ENCODE measurements at places on chromosomes 7 and 10.
A peak's percentile ranks its signal among the peaks of the same experiment; 100 is the strongest.

DNA sequence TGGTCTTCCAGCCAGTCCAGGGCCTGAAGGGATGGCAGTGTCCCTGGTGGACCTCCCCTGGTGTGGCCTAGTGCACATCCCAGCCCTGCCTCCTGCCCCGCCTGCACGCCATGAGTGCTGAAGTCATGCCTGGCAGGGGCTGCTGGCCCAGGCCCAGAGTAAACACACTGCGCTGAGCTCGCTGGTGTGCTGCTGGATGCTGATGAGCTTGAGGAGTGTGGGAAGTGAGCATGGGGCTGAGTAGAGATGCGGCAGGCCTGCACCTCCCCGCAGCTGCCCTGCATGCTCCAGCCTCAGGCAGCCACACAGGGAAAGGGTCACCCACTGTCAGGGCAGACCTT is 43.2 kb downstream of the HTRA1 start:
- DNase-seq: no peak

- DNase-seq: no peak
Measured at GRCh38 chr7:155975490-155975889, 163.2 kb upstream of the SHH start.

DNA sequence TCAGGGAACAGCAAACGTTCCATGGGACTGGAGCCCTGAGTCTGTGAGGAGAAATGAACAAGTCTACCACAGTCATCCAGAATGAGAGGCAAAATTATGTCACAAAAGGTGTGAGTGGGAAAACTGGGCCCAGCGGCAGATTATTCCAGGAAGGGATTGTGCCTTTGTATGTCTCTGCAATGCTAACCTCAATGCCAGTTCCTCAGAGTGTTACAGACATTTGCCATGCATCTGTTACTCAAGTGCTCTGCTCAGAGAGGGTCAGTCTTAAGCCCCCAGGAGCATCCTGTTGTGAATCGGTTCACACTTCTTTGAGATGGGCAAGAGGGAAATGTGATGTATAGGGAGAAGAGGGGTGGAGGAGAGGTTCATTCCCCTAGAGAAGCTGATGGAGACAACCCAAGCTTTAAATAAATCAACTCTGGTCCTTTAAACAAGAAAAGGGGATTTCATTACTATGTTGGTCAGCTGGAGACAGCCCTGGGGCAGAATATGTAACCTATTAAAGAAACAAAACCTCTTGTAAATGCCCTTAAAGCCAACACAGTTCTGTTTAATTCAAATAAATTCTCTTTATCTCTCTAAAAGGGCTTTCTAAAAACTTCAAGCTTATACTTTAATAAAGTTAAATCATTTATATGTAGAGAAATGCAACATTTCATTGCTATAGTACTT is 85.9 kb upstream of the GRB10 start:
- no peak for DNase-seq

- DNase-seq: no peak
Measured at GRCh38 chr7:43141091-43141490, 28.6 kb downstream of the HECW1 start.

- DNase-seq: no peak
Measured at GRCh38 chr10:106436123-106436715, 728.3 kb downstream of the SORCS1 start.

- no peak for DNase-seq
Measured at GRCh38 chr10:77906951-77907421, 19.6 kb downstream of the DLG5 start.

GRCh38 chr7:13988731-13989125 is 738 bp downstream of the ETV1 start:
- DNase-seq: no peak

DNA sequence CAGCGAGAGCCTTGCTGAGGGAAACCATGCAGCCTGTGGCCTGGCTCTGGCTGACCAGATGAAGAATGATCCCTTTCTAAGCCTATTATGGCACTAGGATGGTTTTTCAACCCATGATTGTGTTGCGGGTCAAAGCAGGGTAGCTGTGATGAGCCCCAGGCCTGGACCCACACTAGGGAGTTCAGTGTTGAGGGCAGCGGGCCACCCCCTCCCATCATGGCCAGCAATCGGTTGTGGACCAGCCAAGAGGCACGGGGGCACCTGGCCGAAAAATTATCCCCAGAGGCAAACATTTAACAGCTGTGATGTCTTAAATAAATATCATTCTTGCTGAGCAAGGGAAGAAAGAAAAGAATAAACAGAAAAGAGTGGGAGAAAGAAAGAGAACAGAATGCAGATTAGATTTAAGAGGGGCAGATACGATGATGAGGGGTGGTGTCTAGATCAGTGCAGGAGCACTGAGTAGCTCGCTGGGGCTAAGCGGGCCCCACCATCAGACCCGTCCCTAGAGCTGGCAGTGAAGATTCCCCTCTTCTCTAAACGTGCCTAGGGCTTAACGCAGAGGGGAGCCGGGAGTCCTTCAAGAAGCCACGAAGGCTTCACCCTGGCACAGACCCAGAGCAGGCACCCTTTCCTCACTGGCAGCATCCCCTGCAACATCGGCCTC is 82.7 kb downstream of the SLC37A3 start:
- no peak for DNase-seq

DNA sequence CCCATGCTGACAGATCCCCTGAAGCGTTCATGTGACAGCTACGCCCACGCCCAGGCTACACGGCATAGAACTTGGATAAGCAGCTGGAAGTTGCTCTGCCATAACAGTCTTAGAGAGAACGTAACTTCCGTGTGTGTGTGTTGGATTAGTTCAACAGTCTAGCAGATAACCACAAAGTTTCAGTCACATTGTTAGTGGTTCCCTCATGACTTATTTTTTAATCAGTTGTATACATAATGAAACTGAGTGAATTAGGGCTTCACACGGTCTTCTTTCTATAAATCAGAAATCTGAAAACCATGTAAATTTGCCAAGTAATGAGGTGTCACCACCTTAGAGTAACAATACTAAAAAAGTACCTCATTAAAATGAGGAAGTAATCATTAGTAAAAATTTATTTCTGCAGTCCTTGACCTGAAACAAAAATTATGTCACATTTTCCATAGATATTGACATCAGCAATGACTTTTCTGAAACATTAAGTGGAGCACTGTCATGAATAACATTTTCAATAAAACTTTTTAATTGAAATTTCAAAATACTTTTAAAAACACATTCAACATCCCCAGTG is 21.7 kb upstream of the MACC1 start:
- DNase-seq: no peak

GRCh38 chr10:58217612-58218011 is 50.1 kb downstream of the IPMK start:
- DNase-seq: no peak

GRCh38 chr7:73839743-73840714 is 2.3 kb downstream of the METTL27 start:
- DNase-seq: no peak

DNA sequence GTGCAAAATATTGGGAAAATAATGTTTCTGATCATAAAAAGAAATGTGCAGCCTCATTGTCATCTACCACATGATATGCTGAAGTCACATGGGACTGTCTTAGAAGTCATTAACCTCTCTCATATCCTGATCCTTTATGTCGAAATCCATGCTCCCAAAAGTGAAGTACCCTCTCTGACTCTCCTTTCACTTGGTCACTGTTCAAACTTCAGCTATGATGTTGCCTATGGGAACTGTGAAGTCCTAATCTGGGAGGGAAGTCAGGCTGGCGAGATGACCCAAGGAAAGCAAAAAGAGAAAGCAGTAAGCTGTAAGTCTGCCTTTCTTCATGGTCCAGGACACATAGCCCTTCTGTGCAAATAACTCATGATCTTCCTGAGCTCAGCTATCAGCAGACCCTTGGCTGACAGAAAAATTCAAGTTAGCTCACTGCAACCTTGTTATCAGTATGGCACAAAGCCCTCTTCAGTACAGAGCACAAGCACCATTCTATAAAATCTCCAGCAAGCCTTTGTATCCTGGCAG is 29.5 kb downstream of the WASL start:
- DNase-seq: no peak

DNA sequence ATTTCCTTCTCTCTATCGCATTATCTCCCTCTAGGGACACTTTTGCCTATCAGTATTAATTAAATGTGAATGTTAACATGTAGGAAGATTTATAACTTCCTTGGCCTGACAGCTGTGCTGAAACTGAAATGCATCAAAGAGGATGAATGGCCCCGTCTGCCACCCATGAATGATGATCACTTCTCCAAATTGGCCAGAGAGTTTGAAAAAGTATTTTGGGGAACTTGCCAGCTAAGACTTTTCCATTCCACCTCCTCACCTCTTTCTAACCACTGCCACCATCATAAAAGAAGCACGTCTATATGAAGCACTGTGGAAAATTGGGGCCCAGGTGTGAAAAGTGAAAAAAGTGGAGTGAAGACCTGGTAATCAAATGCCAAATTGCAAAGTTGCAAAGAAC is 25.4 kb upstream of the ST8SIA6 start:
- no peak for DNase-seq

- no peak for DNase-seq
Measured at GRCh38 chr7:33720870-33721269, 184.5 kb upstream of the BMPER start.

DNA sequence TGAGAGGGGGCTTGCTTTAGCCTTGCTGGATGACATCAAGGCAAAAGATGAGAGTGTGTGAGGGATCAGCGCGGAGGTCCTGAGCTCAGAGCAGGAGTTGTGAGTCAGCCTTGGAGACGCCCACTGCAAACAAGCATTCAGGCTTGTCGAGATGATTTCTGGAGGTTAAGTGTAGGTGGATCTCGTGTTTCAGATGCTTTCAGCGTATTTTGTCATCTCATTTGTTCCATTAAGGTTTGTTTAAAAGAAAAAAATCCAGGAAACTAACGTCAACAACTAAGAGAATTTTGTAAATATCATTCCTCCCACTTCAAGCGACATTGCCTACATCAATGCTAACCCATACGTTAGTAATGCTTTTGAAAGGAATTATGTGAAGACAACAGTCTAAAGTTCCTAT is 715.4 kb upstream of the NRP1 start:
- DNase-seq: no peak

- DNase-seq: no peak
Measured at GRCh38 chr10:124678557-124679240, 65.5 kb downstream of the FAM53B start.

GRCh38 chr7:70183278-70183677 is 585.0 kb downstream of the AUTS2 start:
- DNase-seq: no peak

DNA sequence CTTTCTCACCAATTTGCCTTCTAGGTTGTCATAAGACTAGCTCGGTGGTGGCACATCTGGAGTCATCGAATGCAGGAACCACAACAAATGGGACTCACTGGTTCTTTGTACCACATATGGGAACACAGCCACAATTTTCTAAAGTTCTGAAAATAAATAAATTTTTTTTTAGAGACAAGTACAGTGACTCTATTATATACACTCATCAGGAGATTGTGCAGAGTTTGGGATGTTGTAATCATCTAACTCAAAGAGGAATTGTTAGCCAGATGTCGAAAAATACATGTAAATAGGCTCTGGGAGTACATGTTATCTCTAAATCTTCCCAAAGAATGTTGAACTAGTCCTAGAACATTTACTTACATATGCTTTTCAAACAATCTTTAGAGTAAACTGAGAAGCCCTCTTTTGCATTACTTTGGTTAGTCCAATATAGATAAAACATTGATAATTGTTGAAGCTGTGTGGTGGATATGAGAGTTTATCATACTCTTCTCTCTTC is 19.6 kb upstream of the SEPTIN7 start:
- no peak for DNase-seq

GRCh38 chr7:6360841-6361240 is 86.9 kb downstream of the DAGLB start:
- DNase-seq: no peak

GRCh38 chr10:12656518-12657142 is 307.3 kb downstream of the CAMK1D start:
- peak; percentile 40 for DNase-seq

DNA sequence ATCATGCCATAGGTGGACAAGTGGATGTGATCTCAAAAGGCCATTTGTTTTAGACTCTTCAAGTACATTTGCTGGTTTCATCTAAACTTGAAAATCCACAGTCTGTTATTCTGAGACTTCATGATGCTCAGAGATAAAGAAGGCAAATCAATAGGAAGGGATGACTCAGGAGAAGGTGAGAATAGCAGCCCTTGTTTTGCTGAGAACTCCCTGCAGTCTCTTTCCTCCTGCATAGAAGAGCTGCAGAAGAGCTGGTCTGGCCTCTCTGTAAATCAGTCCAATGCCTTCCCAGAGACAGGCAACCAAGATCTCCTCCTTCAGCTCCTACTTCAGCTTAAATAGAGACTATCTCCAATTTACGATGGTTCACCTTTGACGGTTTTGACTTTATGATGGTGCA is 4.0 kb upstream of the BAIAP2L1 start:
- DNase-seq: no peak

- DNase-seq: no peak
Measured at GRCh38 chr10:59227136-59227673, 50.8 kb downstream of the PHYHIPL start.

DNA sequence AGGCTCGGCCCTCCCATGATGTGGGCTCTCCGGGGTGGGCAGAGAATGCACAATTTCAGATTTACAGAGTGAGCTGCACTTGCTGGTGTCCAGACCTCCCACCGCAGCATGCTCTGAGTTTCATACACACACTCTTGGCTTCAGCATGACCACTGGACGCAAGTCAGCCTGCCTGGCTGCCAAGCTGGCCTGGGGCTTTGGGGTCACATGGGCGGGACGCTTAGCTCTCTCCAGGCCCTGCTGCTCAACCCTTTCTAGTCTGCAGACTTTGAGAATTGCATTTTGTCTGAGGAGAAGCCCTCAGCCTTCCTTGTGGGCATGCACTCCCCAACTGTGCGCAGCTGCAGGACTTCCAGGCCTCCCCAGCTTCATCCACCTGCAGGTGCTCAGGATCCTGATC is 5.7 kb downstream of the CYP2E1 start:
- DNase-seq: no peak

- DNase-seq: no peak
Measured at GRCh38 chr10:21744223-21744622, 210.2 kb downstream of the MLLT10 start.

- DNase-seq: no peak
Measured at GRCh38 chr10:89256340-89256739, 4.8 kb upstream of the LIPA start.

GRCh38 chr10:79145517-79146470 is 77.0 kb downstream of the ZMIZ1 start:
- DNase-seq: no peak

- DNase-seq: no peak
Measured at GRCh38 chr10:93630625-93631557, 18.6 kb downstream of the PDE6C start.

Measured in GM18507 (cell line).